ENCODE measurements at places on chromosomes 11 and 22. TPM values are rescaled to one million over a fixed set of nuclear protein-coding genes. Genes with fewer than 3 reads are reported as not detected.

The ANO9 gene
- 12.8 TPM for total RNA-seq

The DKK3 gene
- 56.3 TPM for total RNA-seq

The KRTAP5-1 gene
- not detected for total RNA-seq

The IGLL1 gene
- total RNA-seq: 3.7 TPM

The SNX19 gene
- 57.6 TPM for total RNA-seq

The CCDC157 gene
- 6.4 TPM for total RNA-seq

The OR52A1 gene
- not detected for total RNA-seq

The DCDC1 gene
- 8.6 TPM for total RNA-seq

The SRRD gene
- total RNA-seq: 16.3 TPM

The MEI1 gene
- total RNA-seq: 3.0 TPM

The FAM180B gene
- total RNA-seq: 0.70 TPM

The MRGPRX2 gene
- not detected for total RNA-seq

The DENND6B gene
- 10.0 TPM for total RNA-seq

The ANGPTL5 gene
- total RNA-seq: not detected

The TTC36 gene
- total RNA-seq: 4.2 TPM

The APOBEC3A gene
- 2.5 TPM for total RNA-seq

The TAGLN gene
- 150 TPM for total RNA-seq

The APOBEC3G gene
- total RNA-seq: 12.0 TPM

The DEPDC5 gene
- 27.4 TPM for total RNA-seq

The BTBD18 gene
- total RNA-seq: not detected

The RCOR2 gene
- total RNA-seq: 4.1 TPM

The APOA1 gene
- total RNA-seq: 29.8 TPM

The MARK2 gene
- total RNA-seq: 21.9 TPM

The KCNQ1 gene
- total RNA-seq: 17.4 TPM

The NRGN gene
- 4.1 TPM for total RNA-seq

The TRIM49 gene
- not detected for total RNA-seq

The GUCY1A2 gene
- 8.2 TPM for total RNA-seq

The OOSP2 gene
- total RNA-seq: not detected

The OR5B2 gene
- not detected for total RNA-seq

The KLHDC7B gene
- 0.18 TPM for total RNA-seq

The ZNRF3 gene
- total RNA-seq: 27.7 TPM

The OR51B4 gene
- 1.5 TPM for total RNA-seq

The ALDH3B2 gene
- total RNA-seq: 2.1 TPM

The SLCO2B1 gene
- total RNA-seq: 15.9 TPM

The SCGB1D4 gene
- not detected for total RNA-seq

The PANX3 gene
- total RNA-seq: not detected

The ASCL2 gene
- total RNA-seq: 7.6 TPM

The SLC16A8 gene
- total RNA-seq: 2.2 TPM

The DERL3 gene
- total RNA-seq: 2.9 TPM

The JOSD1 gene
- total RNA-seq: 41.7 TPM

The CRACR2B gene
- total RNA-seq: 12.9 TPM

The MFRP gene
- 0.06 TPM for total RNA-seq

The DCHS1 gene
- 73.7 TPM for total RNA-seq

The CCDC117 gene
- 21.7 TPM for total RNA-seq

The SLC22A25 gene
- not detected for total RNA-seq

The USP2 gene
- 14.3 TPM for total RNA-seq

Measured in metanephros (tissue), 2 donors.